NCI-H1694 (cell line): ENCODE measurements at places on chromosomes 1 and 21.

- DNase-seq = no peak
These were observed 122.1 kb upstream of the HMGB4 start for GRCh38 chr1:33741749-33742148.

DNA sequence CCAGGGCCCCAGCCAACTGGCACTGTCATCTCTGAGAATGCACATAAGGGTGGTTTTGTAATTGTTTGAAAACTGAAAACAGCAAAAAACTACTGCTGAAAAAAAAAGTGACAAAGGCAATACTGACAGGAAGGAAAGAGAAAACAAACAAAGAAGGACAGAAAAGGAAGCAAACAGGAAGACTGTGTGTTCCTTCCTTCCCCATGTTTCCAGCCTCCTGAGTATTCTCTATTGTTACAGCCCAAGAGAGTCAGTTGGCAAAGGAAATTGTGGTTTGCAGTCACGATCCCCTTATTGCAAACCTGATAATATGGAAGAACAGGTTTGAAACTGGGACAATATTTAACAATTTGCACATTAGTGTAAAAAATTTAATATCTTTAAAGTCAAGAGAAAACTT, 1177.6 kb downstream of the PLA2G4A start:
- no peak for DNase-seq

DNA sequence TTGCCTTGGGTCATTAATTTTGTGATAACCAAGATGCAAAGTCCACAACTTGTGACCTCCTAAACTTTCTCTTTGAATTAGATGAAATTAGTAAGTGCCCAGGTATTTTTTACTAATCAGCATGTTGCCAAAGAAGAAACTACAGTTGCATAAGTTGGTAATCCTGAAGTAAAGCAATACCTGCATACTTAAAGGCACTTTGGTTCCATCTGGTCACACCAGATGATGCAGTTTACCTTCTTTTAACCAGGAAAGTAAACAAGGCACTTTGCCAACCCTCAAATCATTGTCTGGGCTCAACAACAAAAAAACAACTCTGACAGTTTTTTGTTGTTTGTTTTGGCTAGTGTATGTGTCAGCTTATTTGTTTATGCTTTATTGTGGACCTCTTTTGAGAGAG, 55.5 kb upstream of the DYNLT5 start:
- DNase-seq = no peak

GRCh38 chr1:53984726-53985125, 33.3 kb downstream of the LDLRAD1 start:
- no peak for DNase-seq

DNA sequence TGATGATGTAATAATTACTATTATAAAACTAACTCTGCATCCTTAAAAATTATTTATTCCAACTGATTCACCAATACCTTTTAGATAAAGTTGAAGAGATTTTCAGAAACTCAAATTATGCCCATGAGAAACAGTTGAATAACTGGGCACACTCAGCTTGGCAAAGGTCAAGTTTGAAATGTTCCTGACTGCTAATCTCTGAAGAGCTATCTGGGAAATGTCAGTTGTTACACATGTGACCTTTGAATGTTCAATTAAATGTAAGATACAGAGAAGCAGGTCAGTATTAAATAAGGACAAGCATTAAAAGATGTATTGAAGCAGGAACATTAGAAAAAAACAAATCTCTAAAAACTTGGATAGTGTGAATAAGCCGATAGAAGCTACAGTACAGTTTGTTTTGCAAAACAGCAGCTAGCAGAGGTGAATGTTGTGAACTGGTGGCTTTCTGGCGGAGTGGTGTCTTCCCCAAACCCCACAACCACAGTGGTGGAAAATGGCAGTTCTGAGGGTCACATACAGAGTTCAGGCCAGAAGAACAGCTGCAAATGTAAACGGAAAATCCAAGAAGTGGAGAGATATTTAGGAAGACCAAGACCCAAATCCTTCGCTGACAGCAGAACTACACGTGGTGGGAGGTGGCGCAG, 61.9 kb upstream of the SLC5A9 start:
- DNase-seq = no peak

DNA sequence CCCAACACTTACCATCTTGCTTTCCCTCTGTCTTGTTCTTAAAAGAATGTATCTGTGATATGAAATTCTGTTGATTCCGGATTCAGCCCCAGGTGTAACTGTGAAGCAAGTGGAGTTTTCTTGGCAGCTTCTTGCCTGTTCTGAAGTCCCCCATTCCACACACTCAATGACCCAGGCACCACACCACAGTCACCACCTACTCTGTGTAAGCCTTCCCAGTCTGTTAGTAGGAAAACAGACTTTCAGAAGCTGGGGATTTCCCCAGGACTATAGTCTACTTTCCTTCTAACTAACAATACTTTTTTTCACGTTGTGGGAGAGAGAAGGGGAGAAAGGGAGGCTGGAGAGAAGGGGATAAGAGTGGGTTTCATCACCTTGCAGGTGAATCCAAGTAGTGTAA, 299.1 kb upstream of the PROX1 start:
- DNase-seq = no peak

DNA sequence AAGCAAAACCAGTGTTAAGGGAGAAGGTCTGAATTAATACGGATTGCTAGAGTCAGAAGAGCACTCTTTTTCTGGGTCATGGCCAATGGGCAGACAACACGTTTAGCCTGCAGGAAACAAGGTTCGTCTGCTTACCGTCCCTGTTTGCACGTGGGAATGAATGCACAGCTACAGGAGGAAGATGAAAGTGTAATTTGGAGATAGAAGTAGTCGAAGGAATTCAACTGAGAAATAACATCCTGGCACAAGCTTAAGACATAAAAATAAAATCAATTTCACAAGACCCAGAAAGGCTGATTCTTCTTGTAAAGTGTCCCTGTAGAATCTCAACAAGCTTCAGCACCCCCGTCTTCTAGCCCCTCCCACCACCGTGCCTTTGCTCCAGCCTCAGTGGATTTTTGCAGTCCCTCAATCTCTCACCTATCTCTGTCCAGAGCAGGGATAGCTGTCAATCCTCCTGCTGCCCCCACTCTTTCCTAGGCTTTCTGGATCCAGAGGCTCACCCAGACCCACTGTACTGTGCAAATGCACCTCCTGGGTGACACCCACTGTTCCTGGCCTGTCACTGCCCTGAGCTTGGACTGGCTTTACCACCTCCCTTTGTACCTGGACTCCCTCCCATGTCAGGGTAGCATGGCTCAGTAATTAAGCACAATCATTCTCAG, 60.6 kb downstream of the C1orf94 start:
- no peak for DNase-seq

DNA sequence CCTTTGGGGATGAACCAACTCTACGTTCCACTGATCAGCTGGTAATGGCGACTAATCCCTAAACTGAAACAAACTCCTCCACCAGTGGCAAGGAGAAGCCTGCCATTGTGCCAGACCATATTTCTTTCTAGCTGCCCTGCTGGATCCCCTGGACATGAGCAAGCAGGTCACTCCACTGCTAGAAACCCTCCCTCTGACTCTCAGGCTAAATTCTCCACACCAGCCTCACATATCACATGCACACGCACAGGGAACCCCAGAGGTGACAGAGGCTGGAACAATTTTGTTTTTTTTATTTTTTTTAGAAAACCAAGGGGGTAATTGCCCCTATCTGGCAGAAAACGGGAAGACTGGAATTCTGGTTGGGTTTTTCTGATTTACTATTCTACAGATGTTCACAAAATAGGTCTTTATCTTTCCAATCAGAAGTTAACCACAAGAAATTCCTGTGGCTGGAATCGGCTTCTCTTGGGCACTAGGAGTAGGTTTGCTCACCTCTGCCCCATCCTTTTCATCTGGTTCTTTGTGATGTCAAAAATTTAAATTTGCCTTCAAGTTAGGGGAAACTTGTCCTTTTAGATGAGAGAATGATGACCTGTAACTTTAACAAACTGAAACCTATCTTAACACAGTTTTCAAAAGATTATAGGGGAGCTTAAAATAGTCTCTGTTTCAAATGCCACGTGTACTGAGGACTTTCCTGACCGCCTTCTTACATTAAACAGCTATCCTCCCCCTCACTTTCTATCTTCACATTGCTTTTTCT, 258.1 kb downstream of the SDCCAG8 start:
- no peak for DNase-seq

DNA sequence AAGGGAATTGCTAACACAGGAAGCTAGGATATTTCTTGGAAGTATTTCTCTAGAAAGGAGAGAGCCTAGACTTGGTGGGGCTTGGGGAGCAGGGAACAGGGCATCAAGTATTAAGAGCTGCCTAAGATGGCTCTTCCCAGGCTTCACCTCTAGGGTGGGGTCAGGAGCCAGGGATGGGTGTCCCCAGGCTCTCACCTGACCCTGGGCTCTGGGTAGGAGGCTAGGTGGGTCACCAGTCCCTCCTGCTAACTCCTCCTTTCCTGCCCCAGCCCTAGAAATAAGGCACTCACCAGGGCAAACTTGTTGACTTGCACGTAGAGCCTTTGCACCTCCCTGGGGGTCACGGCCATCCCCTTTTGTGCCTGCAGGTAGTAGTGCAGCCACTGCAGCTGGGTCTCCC, 15.0 kb downstream of the ETNK2 start:
- DNase-seq = no peak
